Stimulated activated CD4-positive, alpha-beta T cell treated with anti-CD3 and anti-CD28 coated beads, Interleukin-1b, Interleukin-23, amount 100 ng/mL, for 24 hours (primary cell): ENCODE measurements at places on chromosomes 2 and 18.

GRCh38 chr18:5900262-5900661 is 4.9 kb upstream of the TMEM200C start:
- DNase-seq, result no peak

GRCh38 chr2:27583390-27583915 is 611 bp downstream of the ZNF512 start:
- no peak for DNase-seq

- no peak for DNase-seq
These were observed 63.3 kb upstream of the CDCA7 start for GRCh38 chr2:173291412-173291811.

DNA sequence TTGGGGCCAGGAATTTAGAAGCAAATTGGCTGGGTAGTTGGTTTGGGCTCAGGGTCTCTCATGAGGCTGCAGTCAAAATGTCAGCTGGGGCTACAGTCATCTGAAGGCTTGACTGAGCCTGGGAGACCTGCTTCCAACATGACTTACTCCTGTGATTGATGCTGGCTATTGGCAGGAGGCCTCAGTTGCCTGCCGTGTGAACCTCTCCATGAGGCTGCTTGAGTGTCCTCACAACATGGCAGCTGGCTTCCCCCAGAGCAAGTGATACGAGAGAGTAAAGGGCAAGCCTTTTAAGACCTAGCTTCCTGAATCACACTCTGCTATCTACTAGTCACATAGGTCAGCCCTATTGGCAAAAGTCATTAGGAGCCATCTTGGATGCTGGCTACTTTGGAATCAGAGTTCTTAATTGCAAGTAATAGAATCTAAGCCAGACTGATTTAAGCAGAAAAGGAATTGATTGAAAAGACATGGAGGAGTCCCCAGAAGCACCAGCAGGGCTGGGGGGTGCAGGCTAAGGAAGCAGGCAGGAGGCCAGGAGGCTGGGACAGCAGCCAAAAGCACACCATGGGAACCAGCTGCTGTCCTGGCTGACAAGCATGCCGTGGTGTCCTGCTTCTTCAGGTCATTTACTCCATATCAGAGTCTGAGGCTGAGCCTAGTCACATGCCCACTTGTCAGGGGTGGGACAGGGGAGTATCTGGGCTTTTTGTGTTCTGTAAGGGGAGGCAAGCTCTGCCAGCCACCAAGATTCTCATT is 7.8 kb upstream of the GIGYF2 start:
- no peak for DNase-seq

- DNase-seq, result no peak
These were observed 248.5 kb downstream of the TPGS2 start for GRCh38 chr18:36580266-36580665.

DNA sequence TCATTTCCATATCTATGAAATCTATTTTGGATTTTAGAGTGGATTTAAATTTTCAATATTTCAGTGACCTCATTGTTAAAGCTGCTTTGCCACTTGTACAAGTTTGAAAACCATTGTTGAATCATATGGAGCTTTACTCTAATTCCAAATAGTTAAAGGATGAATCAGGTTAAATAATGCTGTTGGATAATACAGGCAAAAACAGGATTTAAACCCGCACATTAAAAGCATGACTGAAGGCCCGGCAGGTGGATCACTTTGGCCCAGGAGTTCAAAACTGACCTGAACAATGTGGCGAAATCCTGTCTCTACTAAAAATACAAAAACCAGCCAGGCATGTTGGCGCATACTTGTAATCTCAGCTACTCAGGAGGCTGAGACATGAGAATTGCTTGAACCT is 68.3 kb downstream of the RIF1 start:
- no peak for DNase-seq

- no peak for DNase-seq
These were observed 15.9 kb downstream of the TMX3 start for GRCh38 chr18:68699043-68699442.

DNA sequence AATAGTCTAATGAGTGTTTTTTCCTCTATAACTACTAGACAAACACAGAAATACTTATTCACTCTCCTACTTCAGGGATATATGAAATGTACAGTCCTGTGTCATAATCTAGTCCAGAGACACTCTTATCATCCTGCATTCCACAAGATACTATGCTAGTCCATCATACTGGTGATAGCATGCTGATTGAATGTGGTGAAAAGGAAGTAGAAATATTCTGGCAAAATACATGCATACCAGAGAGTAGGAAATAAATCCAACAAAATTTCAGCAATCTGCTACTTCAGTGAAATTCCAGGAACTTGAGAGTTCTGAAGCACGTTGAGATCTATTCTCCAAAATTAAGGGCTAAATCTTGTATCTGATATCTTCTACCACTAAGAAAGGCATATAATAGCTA is 353.9 kb downstream of the PID1 start:
- DNase-seq, result no peak

DNA sequence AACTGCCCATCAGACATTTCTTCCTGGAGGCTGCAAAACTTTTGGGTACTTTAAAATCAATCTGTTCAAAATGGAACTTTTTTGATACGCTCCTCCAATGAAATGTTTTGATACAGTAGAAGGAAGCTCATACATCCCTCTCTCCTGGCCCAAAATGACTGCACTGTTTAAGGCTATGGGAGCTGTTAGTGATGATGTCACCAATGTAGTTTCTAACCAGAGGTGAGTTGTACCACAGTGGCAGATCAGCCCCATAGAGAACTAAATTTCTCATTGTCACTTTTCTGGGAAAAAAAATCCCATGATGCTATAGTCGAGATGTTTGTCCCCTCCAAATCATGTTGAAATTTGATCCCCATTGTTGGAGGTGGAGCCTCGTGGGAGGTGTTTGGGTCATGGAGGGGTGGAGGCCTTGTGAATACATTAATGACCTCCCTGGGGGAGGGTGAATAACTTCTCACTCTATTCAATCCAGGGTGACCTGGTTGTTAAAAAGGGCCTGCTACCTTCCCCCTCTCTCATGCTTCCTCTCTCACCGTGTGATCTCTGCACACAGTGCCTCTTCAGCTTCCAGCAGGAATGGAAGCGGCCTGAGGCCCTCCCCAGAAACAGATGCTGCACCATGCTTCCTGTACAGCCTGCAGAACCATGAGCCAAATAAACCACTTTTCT is 117.4 kb upstream of the NPAS2 start:
- DNase-seq, result no peak

GRCh38 chr2:162874412-162874811 is 35.8 kb upstream of the KCNH7 start:
- DNase-seq, result no peak

GRCh38 chr18:21703241-21703820 is 1.2 kb downstream of the ABHD3 start:
- no peak for DNase-seq

- DNase-seq, result no peak
These were observed 58.6 kb upstream of the DOCK10 start for GRCh38 chr2:225100856-225101294.

GRCh38 chr18:79010802-79011201 is 31.2 kb downstream of the SALL3 start:
- DNase-seq, result no peak

DNA sequence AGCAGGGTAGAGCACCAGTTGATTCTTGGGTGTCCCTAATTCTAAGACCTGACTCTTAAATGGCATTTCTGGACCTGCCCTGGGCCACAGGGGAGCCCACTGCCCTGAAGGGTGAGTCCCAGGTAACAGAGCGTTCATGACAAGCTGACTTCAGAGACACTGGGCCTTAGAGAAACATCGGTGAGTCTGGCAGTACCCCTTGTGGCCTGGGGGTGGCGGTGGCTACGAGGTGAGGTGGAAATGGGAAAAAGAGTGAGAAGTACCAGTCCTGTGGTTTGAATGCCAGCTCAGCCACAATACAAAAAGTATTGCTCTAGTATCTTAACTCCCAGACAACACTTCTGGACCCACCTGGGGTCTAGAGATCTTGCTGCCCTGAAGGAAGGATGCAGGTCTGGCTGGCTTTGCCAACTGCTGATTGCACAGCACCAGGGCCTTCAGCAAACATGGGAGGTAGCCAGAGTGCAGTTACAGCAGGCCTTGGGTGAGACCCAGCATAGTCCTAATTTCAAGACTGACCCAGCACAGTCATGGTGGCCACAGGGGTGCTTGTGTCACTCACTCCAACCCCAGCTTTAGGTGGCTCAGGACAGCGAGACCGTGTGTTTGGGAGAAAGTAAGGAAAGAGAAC is 44.5 kb downstream of the USP34 start:
- peak; percentile 55 for DNase-seq

GRCh38 chr2:239958473-239958765 is 66.7 kb downstream of the NDUFA10 start:
- DNase-seq, result no peak

GRCh38 chr2:8132351-8132831 is 549.5 kb upstream of the ID2 start:
- DNase-seq, result no peak

DNA sequence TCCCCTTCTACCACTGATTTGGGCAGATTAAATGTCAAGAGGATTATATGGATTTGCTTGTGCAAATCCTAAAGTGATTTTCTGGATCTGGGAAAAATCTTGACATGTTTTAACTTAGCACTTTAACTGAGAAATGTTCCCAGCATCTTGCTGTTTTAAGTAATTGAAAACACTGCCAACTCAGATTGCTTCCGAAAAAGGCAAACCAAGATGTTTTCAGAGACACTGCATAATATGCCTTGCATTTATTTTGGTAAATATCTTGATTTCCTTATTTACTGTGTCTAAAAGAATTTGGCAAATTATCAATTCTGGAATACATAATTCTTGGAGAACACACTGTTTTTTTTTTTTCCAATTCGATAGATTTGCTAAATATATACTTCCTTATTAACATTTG is 385.0 kb upstream of the FAM98A start:
- DNase-seq, result no peak

DNA sequence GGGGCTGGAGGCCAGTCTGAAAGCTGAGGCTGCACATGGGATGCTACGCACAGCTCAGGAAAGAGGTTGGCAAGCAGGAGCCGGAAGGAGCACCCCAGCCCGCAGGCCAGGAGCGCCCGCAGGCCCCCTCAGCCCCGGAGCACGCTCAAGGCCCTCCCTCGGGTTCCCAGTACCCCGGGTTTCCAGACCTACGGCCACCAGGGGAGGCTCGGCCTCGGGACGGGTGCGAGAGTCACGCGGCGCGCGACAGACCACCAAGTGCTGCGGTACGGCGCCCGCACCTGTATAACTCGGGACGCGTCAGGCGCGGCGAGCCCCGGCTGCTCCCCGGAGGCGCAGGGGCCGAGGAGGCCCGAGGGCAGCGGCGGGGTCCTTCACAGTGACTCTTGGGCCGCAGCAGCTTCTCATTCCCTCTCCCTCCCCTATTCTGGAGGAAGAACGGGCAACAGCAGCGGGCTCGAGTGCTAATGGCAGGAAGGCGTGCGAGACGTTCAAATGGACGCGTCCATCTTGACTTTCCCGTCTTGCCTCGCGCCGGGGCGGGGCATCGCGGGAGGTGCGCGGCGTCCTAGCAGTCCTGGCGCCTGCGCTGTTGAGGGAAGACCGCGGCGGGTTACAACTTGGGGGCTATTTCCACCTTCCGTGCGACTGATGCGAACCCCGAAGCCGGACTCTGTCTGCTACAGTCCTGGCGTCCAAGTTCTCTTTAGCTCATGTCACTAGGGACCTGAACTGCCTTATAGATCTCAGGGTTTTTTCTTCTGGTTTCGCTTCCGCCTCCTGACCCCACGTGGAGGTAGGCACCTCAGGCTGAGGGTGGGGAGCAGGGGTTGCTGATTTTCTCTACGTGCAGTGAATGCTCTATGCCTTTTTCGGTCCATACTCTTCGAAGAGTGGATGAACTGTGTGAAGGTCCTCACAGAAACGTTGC is at the start of gene ANAPC1:
Gene ANAPC1 (minus strand): TSS at position 533 of the 931 bp plus-strand sequence. CDS start 3,368 bp downstream, outside the sequence.
- peak; percentile 82 for DNase-seq

GRCh38 chr2:239348563-239349452 is 52.0 kb downstream of the HDAC4 start:
- DNase-seq, result no peak

GRCh38 chr2:151357359-151357758 is at the start of gene TNFAIP6:
TNFAIP6 (plus strand) TSS chr2:151357592; CDS start chr2:151357667, 75 bp downstream.
- DNase-seq, result no peak

DNA sequence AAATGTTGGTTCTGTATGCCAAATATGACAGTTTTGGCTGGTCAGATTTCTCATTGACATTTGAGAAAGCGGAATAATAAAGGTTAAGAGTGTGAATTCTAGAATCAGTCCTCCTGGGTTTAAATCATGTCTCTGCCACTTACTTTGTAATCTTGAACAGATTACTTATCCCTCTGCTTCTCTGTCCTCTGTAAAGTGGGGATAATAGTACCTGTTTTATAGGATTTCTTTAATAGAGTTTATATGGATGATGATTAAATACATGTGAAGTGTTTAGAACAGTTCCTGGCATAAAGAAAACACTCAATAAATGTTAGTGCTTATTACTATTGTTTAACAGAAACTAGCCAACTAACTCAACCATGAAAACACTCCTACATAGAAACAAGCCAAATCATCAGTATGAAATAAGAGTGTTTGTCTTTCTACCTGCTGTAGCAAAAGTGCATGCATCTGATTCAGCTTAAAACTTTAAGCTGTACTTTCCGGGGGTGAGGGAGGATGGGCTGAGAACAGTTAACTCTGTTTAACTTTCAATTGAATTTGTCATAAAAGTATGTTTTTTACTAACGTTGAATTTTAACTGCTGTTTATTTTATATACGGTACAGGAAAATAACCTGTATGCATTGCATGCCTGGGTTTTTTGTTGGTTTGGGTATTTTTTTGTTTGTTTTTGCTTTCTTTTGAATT is 6.8 kb downstream of the HTR2B start:
- no peak for DNase-seq

DNA sequence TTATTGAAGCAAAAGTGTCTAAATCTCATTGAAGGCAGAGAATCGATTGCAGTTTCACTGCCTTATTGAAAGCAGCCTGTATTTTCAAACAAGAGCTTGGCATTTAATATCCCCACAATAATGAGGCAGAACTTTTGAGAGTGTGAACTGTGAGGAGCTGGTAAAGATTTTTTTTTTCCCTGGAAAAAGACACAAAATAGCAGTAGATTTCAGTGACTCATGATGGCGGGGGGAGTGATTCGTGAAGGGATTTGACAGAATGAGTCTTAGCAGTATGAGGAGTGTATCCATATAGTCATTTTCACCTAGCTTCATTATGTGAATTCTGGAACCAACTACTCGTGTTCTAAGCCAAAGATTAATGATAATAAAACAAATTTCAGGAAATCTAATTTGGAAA is 242.9 kb downstream of the ARL6IP6 start:
- no peak for DNase-seq
